ENCODE measurements at places on chromosomes 5 and 9.

DNA sequence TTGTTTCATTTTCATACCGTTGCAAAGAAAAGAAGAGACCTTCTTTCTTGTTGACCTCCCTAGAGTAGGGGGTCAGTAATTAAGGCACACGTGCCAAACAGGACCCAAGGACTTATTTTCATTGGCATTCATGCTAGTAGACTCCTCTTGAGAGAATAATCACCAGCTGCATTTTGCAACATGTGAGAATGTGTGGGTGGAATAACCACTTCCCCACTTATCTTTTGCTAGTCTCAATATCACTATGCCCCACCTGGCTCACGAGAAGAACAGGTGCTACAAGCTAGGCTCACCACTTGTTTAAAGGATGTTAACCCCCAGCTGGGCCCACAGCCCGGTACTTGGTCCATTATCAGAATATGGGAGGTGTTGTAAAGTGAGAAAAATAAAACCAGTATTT is 460.7 kb upstream of the MEF2C start:
- DNase-seq = no peak

GRCh38 chr9:114001410-114001685 is 76.8 kb downstream of the AMBP start:
- no peak for DNase-seq

DNA sequence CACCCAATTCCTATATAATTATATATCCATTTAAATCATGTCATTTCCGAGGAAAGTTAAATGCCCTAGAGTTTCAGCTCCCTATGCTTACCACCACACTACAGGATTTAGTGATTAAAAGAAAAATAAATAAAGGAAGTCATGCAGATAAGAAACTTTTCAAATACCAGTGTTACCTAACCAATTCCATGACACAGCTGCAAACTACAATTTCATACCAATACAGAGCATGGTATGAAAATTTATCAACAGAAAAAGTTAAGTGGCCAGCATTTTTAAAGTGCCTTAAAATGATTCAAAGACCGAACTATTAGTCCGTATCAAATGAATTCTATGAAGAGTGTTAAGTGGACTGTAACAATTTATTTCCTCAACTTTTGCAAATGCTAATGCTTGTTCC is 35.9 kb downstream of the CEP120 start:
- DNase-seq = no peak

DNA sequence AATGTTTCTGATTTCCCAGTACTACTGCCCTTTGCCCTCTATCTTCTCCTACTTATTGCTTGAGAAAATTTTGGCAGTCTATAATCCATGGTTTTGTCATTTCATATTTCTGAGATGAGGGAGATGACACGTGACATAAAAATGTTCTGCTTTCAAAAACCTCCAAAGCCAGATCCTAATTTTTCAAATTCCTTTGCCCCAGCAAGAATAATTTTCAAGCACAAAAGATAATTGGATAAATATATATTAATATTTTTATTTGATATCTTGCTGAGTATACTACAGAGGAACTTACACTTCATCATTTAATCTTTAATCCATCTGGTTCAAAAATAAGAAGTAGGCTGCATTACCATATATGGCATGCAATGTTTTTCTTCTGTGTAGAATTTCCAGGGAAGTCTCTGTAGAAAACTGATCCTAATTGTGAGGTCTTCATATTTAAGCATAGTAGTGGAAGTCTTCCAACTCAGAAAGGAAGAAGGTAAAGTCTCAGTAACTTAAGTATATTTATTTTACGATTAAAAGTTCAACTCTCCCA is 1738.8 kb downstream of the EFNA5 start:
- no peak for DNase-seq

DNA sequence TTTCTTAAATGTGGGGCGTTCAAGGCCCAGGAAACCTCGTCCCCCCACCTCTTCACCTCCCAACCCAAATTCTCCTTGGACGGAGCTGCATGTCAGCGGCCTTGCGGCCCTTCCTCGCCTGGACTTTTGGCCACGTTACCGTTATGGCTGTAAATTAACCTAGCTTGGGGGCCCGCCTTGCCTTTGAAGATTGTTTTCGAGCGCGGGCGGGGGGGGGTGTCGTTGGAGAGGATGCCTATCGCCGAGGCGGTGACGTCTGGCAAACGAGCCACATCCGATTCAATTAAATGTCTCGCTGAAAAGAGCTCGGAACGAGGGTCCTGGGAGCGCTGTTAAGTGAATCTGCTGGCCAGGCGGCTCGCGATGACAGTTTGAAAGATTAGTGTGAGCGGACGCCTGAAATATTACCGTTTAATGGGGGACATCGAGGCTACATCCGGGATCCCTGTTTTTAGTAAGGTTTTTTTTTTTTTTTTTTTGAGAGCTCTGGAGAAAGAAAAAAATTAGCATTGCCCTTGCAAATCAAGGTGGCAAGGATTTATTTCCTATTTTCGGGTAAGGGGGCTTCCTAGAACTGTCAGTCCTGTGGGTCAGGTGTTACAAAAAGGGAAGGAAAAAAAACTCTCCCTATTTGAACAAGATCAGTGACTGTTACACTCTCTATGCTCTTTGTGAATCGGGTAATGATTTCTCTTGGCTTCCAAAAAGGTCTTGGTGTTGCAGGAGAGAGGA is 2.3 kb upstream of the NKX2-5 start:
- no peak for DNase-seq
